Activated CD8-positive, alpha-beta memory T cell treated with anti-CD3 and anti-CD28 coated beads, Interleukin-2, amount 10 ng/mL, durations not matched to agents 7 days and 5 days (primary cell): ENCODE measurements at places on chromosomes 12 and 14. TPM values are rescaled to one million over a fixed set of nuclear protein-coding genes. Genes with fewer than 3 reads are reported as not detected.

Gene SERPINA1
- total RNA-seq, result 0.49 TPM

Gene C12orf42
- not detected for total RNA-seq

Gene NPFF
- total RNA-seq, result not detected

Gene VRTN
- total RNA-seq, result not detected

Gene GLT8D2
- 0.40 TPM for total RNA-seq

Gene MIP
- not detected for total RNA-seq

Gene KIAA0586
- total RNA-seq, result 27.7 TPM

Gene UNC79
- total RNA-seq, result not detected
